ENCODE measurements at places on chromosomes 5 and 9.

GRCh38 chr5:31992377-31992776 is 181.7 kb downstream of the GOLPH3 start:
- no peak for DNase-seq

DNA sequence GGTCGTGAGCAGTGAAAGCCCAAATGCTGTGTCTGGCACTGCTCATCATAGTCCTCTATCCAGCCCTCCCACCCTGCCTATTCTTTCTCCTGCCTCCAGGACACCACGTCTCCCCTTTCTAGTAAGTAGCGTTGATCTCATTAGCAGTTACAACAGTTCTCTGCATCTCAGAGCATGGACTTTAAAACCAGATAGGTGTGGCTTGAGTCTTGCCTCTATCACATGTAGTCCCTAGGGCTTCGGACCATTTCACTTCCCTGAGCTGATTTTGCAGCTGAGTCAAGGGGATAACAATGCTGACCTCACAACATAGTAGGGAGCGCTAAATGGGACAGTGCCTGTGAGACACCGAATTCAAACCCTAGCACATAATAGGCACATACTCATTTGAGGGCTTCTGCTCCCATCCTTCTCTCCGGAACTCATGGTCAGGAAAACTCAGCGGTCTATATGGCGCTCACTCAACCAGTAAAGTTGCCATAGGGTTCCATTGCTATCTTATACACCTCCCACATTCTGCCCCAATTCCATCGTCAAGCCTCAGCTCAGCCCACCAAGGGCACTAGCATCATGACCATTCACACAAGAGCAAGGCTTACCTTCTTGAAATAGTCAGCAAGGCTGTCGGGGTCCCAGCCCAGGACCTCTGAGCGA is 515 bp downstream of the LCP2 start:
- no peak for DNase-seq

- DNase-seq, result no peak
Observed at GRCh38 chr9:98479967-98480847, 224.8 kb upstream of the TBC1D2 start.

GRCh38 chr5:44935262-44935661 is 126.5 kb downstream of the MRPS30 start:
- DNase-seq, result no peak
